ENCODE measurements at places on chromosomes 11 and 22.

DNA sequence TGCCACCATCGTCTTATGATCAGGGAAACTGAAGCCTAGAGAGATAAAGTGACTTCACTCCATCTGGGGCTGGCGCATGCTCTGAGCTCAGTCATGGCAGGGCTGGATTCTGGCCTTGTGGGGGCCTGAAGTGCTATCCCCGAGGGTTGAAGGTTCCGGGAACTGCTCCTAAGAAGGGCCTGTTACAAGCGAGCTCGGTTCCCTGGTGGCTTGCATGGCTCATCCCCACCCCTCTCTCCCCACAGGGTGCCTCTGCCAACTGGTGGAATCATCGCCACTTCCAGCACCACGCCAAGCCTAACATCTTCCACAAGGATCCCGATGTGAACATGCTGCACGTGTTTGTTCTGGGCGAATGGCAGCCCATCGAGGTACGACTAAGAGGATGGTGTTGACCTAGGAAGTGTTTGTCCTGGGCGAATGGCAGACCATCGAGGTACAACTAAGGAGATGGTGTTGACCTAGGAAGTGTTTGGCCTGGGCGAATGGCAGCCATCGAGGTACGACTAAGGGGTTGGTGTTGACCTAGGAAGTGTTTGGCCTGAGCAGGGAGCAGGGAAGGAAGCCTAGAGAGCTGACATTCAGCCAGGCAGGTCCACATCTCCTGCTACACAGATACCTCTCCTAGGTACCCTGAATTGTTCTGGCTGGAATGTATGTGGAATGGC, 19.9 kb downstream of the FADS2 start:
- no peak for DNase-seq
- H3K36me3 ChIP-seq = peaks cover 51% of the 10 kb centered on the region
- H3K27me3 ChIP-seq = no peaks in the 10 kb centered on the region
- no peaks in the 10 kb centered on the region for H3K4me1 ChIP-seq
- H3K27ac ChIP-seq = no peak overlapping the region
- no peak overlapping the region for H3K4me3 ChIP-seq

- no peak overlapping the region for H3K4me3 ChIP-seq
- no peak overlapping the region for H3K27ac ChIP-seq
- no peaks in the 10 kb centered on the region for H3K27me3 ChIP-seq
- no peak for DNase-seq
- H3K36me3 ChIP-seq = no peaks in the 10 kb centered on the region
These were observed 44.7 kb upstream of the TMEM45B start for GRCh38 chr11:129770993-129771392.

DNA sequence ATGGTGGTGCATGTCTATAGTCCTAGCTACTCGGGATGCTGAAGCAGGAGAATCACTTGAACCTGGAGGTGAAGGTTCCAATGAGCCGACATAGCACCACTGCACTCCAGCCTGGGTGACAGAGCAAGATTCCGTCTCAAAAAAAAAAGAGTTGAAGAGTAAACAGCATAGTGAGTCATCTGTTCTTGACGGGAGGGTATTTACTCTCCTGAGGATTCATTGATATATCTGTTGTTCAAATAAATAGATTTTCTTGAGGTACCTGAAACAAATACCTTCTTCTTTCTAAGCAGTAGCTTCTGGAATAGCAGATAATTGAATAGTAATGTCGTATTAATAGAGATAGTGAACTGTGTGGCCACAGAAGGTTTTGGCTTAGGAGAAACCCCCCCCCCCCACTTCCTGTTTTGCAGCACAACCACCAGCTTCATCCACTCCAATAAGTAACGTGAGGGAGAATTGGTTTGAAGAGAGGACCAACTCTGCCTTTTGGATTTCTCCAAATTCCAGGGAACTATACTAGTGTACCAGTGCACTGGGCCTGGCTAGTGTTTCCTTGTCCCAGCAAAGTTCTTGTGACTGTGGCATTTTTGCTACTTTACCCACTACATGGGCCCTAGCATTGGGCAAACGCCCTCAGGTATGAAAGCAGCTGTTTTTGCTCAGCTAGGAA, 90.0 kb downstream of the PRMT3 start:
- H3K4me1 ChIP-seq = no peaks in the 10 kb centered on the region
- H3K27me3 ChIP-seq = no peaks in the 10 kb centered on the region
- no peaks in the 10 kb centered on the region for H3K36me3 ChIP-seq
- no peak for DNase-seq

- DNase-seq = no peak
- peak overlapping the region; percentile 90 for H3K4me3 ChIP-seq
- H3K36me3 ChIP-seq = peaks cover 15% of the 10 kb centered on the region
- peaks cover 20% of the 10 kb centered on the region for H3K4me1 ChIP-seq
- H3K27ac ChIP-seq = peak overlapping the region; percentile 94
These were observed 1.2 kb downstream of the GUCD1 start for GRCh38 chr22:24553597-24554312.

- H3K4me1 ChIP-seq = peaks cover 17% of the 10 kb centered on the region
- H3K4me3 ChIP-seq = no peak overlapping the region
- peak overlapping the region; percentile 71 for H3K27ac ChIP-seq
- no peaks in the 10 kb centered on the region for H3K36me3 ChIP-seq
- DNase-seq = no peak
These were observed 69.0 kb upstream of the ZBED5 start for GRCh38 chr11:10926801-10927211.

- no peaks in the 10 kb centered on the region for H3K27me3 ChIP-seq
- H3K4me3 ChIP-seq = no peak overlapping the region
- no peak for DNase-seq
- no peaks in the 10 kb centered on the region for H3K36me3 ChIP-seq
- no peaks in the 10 kb centered on the region for H3K4me1 ChIP-seq
- no peak overlapping the region for H3K27ac ChIP-seq
These were observed 9.2 kb downstream of the OR51F2 start for GRCh38 chr11:4830346-4830745.

- H3K27me3 ChIP-seq = no peaks in the 10 kb centered on the region
- no peak overlapping the region for H3K27ac ChIP-seq
- H3K36me3 ChIP-seq = no peaks in the 10 kb centered on the region
- H3K4me1 ChIP-seq = no peaks in the 10 kb centered on the region
- no peak overlapping the region for H3K4me3 ChIP-seq
- DNase-seq = no peak
These were observed 91.5 kb downstream of the PHF21B start for GRCh38 chr22:44918166-44918924.
